ENCODE measurements at places on chromosomes 16 and 17.

GRCh38 chr16:27445502-27446175 lies 43.7 kb downstream of the IL21R start:
- DNase-seq, result no peak

DNA sequence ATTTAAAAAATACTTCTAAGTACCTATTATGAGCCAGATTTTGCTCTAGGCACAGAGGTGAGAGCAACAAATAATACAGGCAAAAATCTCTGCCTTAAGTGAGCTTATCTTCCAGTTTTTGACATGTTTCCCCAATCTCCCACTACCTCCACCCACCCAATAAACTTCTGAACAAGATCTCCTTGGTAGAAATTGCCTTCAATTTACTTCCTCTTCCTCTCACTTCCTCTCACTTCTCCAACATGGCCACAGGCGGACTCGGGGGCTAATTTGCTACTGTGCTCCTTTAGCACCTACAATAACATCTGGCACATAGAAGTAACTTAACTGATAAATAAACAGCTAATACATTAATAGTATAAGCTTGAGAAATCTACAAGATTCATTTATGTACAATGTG lies 82.6 kb downstream of the CACNG1 start:
- DNase-seq, result no peak

GRCh38 chr16:1792836-1793577 lies 498 bp downstream of the IGFALS start:
- no peak for DNase-seq

GRCh38 chr17:1029196-1029921 lies 32.4 kb downstream of the TIMM22 start:
- DNase-seq, result no peak
